ENCODE measurements at places on chromosomes 12 and 14.
A peak's percentile ranks its signal among the peaks of the same experiment; 100 is the strongest.

DNA sequence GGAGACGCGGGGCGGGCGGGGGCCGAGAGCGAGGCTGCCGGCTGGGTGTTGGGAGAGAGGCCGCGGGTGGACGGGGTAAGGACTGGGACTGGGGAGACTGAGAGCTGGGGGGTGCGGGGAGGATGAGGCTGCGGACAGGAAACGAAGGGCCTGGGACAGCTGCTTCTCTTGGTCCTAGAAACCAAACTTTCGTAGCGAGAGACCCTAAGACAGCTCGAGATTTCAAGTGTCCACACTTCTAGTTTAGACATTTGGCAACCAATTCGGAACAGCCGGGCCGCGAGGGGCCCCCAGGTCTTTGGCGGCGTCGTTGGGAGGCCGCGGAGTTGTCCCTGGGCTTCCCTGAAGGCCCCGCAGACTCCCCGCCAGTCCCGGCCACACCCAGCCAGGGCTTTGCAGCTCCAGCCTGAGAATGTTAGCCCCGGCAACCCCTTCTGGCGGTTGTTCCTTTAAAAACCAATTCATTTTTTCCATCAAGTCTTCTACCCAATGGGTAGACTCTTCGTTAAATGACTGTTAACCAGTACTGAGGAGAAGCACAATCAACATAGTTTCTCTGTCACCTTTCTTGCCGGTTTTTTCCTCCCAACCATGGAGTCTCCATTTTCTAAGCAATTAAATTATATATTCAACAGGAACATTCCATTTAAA, 11.5 kb downstream of the NKX2-1 start:
- no peak for DNase-seq

- DNase-seq: no peak
Observed at GRCh38 chr12:121378736-121379135, 21.2 kb upstream of the RNF34 start.

GRCh38 chr14:90424075-90424474, 27.2 kb downstream of the CALM1 start:
- DNase-seq: no peak

- no peak for DNase-seq
Observed at GRCh38 chr14:105102361-105102870, 37.2 kb upstream of the GPR132 start.

- no peak for DNase-seq
Observed at GRCh38 chr14:102013669-102014200, 49.4 kb downstream of the DYNC1H1 start.

GRCh38 chr14:42000450-42000849, 393.8 kb downstream of the LRFN5 start:
- DNase-seq: no peak

DNA sequence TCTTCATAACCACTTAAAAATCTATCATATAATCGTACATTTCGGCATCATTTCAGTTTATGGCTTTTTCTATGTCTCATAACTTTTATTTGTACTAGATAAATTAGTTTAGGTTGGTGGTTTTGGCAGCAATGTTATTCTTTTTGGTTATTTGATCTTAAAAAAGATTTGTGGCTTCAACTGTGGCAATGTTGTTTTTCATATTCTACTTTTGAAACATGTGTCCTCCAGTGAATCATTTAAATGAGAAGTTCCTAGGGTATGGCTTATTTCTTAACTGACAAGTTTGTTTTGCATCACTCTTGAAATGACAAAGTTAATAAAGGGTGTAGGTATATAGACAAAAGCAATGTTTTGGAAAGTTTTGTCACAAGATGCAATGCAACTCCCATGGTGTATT, 11.1 kb upstream of the KITLG start:
- no peak for DNase-seq

DNA sequence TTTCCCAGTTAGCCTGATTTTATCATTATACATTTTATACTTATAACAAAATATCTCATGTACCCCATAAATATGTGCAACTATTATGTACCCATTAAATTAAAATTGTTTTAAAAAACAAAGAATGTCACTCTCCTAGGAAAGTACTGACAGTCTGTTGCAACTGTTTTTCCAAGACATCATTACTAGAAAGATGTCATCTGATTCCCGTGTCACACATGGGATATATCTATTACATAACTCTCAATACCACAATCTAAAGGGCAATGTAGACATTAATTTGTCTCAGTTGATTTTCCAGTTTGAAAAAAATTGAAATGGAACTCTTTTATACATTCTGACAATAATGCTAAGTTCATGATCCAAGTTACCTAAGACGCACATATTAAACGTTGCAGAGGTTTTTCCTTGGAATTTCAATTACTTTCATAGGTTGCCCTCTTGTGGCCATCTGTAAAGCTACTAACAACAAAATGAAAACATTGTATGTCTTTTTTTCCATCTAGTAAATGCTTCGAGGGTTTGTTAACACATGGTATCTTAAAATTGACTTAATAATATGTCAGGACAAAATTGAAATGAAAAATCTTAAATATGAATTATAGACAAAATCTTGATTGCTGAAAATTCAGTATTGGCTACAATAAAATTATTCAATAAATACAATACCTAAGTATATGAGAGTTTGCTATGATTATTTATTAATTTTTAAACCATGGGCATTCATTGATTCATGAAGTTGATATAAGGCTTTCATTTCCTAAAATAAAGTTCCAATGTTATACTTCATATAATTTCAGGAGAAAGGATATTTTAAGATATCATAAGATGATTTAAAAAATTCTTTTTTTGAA, 131.6 kb downstream of the PPFIA2 start:
- DNase-seq: peak; percentile 33

- DNase-seq: no peak
Observed at GRCh38 chr12:6154730-6155459, 30.4 kb upstream of the VWF start.

GRCh38 chr14:25050269-25051150, 563 bp upstream of the STXBP6 start:
- DNase-seq: peak; percentile 42

DNA sequence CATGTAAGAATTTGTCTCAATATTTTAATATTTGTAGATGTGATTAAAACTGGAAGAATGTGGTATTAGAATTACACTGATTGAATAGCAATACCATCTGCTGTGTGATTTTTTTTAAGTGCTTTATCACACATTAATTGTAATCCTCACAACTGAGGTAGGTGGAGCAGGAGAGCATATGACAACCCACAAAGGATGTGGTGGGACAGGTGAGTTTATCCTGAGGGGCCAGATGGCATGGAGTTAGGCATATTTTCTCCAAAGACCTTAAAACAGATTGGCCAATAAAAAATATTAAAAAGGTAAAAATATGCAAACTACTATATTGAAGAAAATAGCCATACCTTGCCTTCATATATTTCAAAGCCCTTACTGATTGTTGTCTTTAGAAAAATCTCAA, 7.8 kb downstream of the LRRC10 start:
- no peak for DNase-seq

- DNase-seq: no peak
Observed at GRCh38 chr12:13005649-13006048, 5.6 kb upstream of the HEBP1 start.

DNA sequence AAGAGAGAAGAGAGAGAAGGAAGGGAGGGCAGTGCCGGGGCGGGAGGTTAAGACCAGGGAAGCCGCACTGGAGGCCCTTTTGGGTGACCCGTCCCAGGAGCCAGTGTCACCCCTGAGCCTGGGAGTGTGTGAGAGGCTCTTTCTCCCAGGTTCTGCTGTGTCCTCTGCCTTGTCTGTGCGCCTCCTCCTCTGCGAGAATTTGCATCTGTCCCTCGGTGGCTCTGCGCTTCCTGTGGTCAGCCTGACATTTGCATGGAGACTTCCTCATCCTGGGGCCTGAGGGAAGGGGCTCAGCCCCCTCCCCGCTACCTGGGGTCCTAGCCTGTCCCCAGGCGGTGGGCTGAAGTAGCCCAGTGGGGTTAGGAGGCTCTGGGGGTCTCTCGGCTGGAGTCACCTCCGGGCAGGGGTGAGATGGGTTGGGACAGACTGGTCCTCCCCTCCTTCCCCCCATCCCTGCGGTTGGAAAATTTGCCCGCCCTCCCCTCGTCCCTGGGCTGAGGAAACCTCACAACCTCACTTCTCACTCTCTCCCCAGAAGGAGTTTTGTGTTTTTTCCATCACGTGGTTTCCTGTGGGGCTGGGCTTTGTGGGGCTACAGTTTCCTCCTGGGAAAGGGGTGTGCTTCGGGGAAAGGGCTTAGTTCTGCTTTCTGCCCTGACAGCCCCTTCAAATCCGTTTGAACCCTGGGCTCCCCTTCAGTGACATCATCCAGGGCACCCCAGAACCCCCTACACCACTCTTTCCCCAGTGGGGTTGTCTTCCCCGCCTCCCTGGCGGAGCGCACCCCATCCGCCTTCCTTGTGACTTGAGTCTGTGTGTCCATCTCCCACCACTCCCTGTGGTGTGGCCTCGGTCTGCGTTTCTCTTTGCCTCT, 2.5 kb downstream of the PTPN6 start:
- DNase-seq: peak; percentile 94

DNA sequence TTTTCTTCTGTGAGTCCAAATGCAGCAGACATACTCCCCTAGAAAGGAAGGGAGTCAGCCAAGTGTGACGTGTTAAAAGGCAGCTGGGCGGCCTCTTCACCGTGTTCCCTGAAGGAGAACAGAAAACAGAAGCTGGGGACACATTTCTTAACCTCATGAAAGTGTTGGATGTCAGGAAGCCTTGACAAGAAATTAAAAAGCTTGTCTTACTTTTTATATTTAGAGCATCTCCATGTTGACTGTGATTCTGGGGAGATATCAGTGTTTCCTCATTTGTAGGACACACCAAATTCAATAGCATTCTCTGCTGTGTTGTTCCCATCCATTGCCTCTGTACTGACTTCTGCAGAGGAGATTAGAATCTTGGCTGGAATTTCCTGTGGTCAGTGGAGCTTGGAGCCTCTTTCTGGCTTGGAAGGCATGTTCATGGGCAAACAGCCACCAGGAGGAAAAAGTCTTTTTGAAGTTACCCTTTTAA, 93.7 kb downstream of the RMST start:
- DNase-seq: no peak

- no peak for DNase-seq
Observed at GRCh38 chr12:119179335-119180021, 747 bp downstream of the HSPB8 start.

GRCh38 chr14:75832621-75833297, 149.0 kb downstream of the TGFB3 start:
- DNase-seq: no peak

- no peak for DNase-seq
Observed at GRCh38 chr14:94451091-94451771, 1.4 kb downstream of the SERPINA11 start.

- no peak for DNase-seq
Observed at GRCh38 chr14:32023540-32023939, 53.6 kb upstream of the ARHGAP5 start.

GRCh38 chr12:85130646-85131045, 94.5 kb downstream of the LRRIQ1 start:
- no peak for DNase-seq

DNA sequence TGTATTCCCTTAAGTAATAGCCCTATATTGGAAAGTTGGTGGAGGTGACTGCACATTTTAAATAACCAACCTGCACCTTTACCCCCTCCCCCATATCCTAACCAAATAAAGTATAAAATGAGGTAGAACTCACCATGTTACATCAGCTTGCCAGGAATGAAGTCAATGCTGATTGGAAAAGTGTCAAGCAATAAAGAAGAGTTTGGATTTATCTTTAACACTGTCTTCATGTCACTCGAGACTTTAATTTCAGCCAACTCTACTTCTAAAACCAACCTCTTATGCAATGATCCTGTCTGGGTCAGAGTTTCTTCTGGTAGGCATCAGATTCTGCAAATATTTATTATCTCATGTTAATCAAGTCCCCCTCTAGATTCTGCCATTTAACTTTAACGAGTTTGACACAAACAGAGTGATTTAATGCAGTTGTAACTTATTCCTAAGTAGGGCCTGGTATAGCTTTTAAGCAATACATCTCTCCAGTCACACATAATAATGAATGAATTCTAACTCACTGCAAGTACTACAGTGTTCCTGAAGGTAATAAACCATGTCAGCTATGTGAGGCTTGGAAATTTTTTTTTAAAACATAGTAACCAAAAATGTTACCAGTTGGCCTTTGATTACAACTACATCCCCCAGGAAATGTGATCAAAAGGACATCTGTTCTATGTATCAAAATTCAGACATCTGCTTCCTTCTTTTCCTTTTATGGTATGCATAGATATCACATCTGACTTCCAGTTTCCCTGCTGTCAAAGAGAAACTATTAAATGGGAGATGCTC, 98.7 kb downstream of the ERGIC2 start:
- peak; percentile 36 for DNase-seq

DNA sequence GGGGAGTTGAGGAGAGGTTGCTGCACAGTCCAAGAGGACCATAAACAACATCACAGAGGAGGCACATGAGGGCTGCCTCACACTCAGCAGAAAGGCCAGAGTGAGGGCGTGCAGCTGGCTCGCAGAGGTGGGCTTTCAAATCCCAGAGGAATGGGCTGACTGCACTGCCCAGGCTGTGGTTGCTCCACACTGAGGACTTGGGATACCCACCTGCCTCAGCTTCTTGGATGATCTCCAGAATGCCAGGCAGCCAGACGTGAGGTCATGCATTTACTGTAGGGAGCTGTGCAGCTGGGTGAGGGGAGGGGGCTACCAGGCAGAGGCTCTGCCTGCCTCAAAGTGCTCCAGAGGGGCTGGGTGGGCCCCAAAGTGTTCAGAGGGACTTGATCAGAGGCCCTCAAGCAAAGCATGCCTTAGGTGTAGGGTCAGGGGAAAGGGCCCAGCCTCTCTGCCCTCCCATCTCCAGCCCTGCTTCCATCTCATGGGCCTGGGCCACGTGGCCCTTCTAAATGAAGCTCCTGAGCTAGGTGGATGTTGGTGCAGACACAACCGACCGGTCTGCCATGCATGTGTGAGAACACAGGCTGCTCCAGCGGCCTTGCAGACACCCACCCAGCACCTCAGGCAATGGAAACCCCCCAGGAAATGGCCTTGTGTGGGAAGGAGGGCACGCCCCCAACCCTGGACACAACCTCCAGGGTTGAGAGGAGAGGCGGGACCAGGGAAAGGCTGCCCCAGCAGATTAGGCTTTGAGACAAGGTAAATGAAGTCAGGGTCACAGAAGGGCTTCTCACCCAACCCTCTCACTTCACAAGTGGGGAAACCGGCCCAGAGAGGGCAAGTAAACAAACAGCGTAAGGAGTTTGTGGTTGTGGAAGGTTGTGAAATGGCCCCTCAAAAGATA, 90.8 kb downstream of the NTF3 start:
- no peak for DNase-seq

DNA sequence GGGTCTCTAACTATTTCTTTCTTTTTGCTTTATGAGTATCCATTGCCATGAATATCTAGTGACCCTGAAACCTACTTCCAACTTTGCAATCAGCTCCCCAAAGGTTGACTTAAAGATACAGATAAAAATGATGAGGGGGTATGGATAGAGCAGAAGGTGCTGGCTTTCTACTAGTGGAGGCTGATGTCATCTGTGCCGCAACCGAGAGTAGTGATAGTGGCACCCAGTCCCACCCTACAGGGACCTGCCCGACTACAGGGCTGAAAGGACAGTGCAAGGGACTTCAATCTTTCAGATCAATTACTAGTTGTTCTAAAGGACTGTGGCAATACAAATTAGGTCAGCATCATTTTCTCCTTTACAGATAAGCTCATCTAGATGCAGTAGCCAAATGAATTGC, 806.0 kb downstream of the VRK1 start:
- no peak for DNase-seq

GRCh38 chr12:109163167-109163566, 46.8 kb downstream of the ACACB start:
- DNase-seq: peak; percentile 30

GRCh38 chr12:76026643-76027063, 4.9 kb downstream of the PHLDA1 start:
- DNase-seq: no peak
